ENCODE measurements at places on chromosomes 4 and X.

- no peak for DNase-seq
These were observed 1391.1 kb downstream of the FAM133A start for GRCh38 chrX:95065151-95065550.

DNA sequence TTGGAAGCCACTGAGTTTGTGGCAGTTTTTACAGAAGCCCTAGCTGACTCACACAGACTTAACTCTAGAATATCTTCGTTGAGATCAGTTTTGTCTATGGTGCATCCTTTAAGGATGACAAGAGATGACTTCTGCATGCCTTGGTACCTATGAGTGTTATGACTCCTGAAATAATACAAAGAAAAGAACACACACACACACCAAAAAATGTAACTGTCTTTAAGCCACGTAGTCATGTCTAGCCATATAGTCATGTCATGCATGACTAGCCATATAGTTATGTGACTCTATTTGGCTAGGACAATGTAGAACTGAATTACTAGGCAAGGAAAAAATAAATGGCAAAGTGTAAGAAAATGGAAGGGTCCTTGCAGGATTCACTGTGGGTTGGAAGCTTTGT, 447.8 kb downstream of the NLGN4X start:
- DNase-seq = no peak

DNA sequence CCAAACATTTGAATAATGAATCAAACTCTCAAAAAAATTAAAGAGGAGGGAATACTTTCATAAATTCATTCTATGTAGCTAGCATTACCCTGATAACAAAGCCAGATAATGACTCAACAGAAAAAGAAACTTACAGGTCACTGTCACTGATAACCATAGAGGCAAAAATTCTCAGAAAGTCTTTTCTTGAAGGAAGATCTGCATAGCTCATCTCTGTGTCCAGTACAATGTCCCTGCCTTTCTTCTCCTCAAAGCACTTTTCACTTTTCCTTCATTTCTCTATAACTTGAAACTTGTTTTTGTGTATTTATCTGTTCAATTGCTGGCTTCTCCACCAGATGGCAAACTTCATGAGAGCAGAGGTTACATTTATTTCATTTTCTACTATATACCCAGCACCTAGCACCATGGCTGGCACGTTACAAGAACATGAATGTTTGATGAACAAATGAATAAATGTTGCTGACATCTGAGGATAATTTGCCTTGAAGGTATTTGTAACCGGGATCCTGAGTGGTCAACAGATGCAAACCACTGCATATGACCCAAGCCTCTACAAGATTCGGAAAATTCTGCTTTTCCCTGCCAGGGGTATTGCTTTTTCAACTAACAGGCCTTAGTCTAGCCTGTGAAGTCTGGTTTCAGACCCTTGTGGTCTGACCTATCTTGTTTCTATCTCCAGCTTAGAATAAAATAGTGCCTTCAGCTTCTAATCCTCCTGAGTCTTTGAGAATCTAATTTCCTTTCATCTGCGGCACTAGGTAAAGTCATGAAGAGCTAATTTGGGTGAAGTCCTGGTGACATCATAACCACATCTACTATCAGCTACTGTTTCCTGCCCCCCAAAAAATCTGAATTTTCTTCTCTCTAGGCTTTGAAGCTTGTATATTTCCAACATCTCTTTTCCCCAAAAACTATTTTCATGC, 52.5 kb upstream of the ANTXR2 start:
- DNase-seq = no peak

GRCh38 chr4:186946136-186946535, 222.5 kb upstream of the FAT1 start:
- DNase-seq = no peak

All from urothelium cell line (cell line).